ENCODE measurements at places on chromosomes 11 and 22.

- no peak for DNase-seq
Observed at GRCh38 chr11:88169471-88169870, 5.8 kb downstream of the RAB38 start.

GRCh38 chr11:21372672-21373071 is 703.3 kb downstream of the NELL1 start:
- DNase-seq = no peak

DNA sequence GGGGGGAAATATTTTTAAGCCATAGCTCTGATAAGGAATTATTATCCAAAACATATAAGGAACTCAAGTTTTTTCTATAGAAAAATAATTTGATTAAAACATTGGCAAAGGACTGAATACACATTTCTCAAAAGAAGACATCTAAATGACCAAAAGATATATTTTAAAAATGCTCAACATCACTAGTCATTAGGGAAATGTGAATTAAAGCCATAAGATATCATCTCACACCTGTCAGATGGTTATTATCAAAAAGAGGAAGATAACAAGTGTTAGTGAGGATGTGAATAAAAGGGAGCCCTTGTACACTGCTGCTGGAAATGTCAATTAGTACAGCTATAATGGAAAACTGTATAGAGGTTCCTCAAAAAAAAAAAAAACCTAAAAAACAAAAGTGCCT is 425.0 kb downstream of the DYNC2H1 start:
- DNase-seq = no peak

DNA sequence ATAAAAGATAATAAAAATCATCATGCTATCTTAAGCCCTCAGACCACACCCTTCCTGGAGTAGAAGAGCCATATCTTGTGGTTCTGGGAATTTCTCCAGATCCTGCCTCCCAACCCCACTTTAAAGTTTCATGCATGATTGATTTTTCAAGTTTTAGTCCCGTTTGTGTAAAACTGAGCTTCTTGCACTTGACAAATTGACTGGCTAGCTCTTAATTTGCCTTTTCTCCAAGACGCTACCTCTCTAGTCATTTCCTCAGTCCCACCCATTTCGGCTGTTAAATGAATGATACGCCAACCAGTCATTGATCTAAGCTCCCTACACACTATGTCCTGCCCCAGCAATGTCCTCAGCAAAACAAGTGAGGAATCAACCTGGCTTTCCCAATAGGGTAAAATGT is 71.8 kb upstream of the TEAD1 start:
- DNase-seq = no peak

DNA sequence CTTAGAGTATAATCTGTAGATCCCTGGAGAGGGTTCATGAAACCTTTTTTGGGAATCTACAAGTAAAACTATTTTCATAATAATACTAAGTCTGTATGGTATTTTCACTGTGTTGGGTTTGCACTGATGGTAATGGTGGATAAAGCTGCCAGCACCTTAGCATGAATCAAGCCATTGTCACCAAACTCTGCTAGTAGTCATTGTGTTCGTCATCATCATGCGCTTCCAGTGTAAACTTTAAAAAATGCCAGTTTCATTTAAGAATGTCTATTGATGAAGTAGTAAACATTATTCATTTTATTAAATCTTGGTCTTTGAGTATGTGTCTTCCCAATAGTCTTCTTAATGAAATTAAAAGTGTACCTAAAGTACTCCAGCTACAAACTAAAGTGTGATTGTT is 15.0 kb downstream of the ALKBH3 start:
- DNase-seq = no peak

DNA sequence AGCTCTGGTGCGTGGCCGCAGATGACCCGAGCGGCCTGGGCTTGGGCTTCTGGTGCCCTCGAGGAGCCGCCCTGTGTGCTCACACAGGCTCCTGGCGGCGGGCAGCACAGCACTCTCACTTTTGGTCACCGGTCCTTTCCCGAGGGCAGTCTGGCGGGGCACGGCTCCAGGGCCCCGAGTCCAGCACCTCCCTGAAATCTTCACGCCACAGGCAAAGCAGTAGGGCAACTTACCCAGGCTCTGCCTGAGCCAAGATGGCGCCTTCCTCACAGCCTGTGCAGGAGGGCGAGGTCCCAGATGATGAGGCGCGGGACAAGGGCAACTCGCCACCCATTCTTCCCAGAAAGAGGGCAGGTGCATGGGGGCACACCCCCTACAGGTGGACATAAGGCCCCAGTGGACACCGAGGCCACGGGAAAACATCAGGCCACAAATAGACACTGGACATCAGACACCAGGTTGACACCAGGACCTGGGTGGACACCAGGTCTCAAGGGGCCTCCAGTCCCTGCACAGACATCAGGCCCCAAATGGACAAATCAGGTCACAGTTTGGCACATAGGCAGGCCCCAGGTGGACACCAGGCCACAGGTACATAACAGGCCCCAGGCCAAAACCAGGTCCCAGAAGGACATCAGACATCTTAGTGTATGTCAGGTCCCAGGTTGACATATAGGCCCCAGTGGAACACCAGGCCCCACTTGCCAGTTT is 57.6 kb upstream of the SEPTIN5 start:
- no peak for DNase-seq
